ENCODE measurements at places on chromosomes 7 and 10.

GRCh38 chr10:30118590-30118989, 59.2 kb upstream of the JCAD start:
- peaks cover 2% of the 10 kb centered on the region for H3K27me3 ChIP-seq
- no peak overlapping the region for H3K4me3 ChIP-seq
- no peaks in the 10 kb centered on the region for H3K36me3 ChIP-seq
- H3K27ac ChIP-seq, result no peak overlapping the region
- no peak for DNase-seq

- H3K36me3 ChIP-seq, result peaks cover 41% of the 10 kb centered on the region
- H3K4me1 ChIP-seq, result peaks cover 7% of the 10 kb centered on the region
- H3K27ac ChIP-seq, result no peak overlapping the region
- no peak overlapping the region for H3K4me3 ChIP-seq
- H3K27me3 ChIP-seq, result no peaks in the 10 kb centered on the region
- DNase-seq, result no peak
Measured at GRCh38 chr10:119112056-119112455, 8.1 kb downstream of the DENND10 start.

DNA sequence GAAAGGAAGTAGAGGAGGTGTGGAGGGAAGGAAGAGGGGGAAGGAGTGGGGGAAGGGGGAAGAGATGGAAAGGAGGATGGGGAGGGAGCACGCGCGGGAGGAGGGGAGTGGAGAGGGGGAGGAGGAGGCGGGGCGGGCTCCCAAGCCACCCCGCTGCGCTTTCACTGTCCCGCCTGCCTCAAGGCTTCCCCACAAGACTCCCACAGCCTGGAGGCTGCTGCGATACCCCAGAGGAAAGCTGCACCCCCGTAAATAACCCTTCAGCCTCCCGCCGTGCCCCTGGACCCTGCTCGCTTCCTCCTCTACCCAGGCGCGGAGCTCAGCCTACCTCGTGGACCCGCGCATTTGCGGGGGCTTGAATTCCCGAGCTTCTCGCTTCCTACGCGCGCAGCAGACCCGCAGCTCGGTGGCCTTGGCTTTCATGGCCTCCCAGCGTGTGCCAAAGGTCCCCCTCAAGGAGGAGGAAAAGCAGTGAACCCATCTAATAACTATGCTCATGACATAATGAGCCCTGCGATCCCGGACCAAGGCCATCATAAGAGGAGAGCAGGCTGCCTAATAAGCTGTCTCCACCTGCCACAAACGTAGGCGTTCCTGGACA, at the start of gene C10orf67:
Gene C10orf67, minus strand, starts transcription at position 557 of the 601 bp plus-strand sequence. Its CDS starts 23 bp downstream, at position 534.
- peaks cover 35% of the 10 kb centered on the region for H3K4me1 ChIP-seq
- DNase-seq, result peak; percentile 76
- H3K27ac ChIP-seq, result peak within 1 kb of the TSS; percentile 87
- no peaks in the 10 kb centered on the region for H3K27me3 ChIP-seq

DNA sequence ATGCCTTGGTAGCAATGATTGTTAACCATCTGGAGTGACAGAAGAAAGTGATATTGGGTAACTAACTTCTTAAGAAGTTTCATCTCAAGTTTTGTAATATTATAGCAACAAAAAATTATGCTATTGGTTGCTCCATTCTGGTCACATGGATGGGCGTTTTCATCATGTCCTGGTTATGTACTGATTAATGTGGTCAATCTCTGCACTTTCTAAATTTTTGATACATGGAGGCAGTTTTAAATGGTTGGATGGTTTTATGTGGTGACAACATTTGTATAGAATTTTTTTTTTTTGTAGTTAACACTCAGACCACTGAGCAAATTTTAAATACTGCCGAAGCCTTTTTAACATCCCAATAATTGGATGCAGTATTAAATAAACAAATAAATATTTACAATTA, 55.2 kb upstream of the CCAR1 start:
- no peaks in the 10 kb centered on the region for H3K4me1 ChIP-seq
- H3K4me3 ChIP-seq, result no peak overlapping the region
- H3K27me3 ChIP-seq, result no peaks in the 10 kb centered on the region
- peaks cover 2% of the 10 kb centered on the region for H3K36me3 ChIP-seq
- no peak for DNase-seq

- no peaks in the 10 kb centered on the region for H3K36me3 ChIP-seq
- H3K4me3 ChIP-seq, result no peak overlapping the region
- no peak for DNase-seq
- H3K27me3 ChIP-seq, result peaks cover 21% of the 10 kb centered on the region
- no peak overlapping the region for H3K27ac ChIP-seq
- peaks cover 8% of the 10 kb centered on the region for H3K4me1 ChIP-seq
Measured at GRCh38 chr10:125060026-125060425, 100.3 kb downstream of the CTBP2 start.

- H3K4me3 ChIP-seq, result no peak overlapping the region
- no peaks in the 10 kb centered on the region for H3K4me1 ChIP-seq
- DNase-seq, result no peak
Measured at GRCh38 chr7:95843286-95843685, 70.9 kb downstream of the DYNC1I1 start.

DNA sequence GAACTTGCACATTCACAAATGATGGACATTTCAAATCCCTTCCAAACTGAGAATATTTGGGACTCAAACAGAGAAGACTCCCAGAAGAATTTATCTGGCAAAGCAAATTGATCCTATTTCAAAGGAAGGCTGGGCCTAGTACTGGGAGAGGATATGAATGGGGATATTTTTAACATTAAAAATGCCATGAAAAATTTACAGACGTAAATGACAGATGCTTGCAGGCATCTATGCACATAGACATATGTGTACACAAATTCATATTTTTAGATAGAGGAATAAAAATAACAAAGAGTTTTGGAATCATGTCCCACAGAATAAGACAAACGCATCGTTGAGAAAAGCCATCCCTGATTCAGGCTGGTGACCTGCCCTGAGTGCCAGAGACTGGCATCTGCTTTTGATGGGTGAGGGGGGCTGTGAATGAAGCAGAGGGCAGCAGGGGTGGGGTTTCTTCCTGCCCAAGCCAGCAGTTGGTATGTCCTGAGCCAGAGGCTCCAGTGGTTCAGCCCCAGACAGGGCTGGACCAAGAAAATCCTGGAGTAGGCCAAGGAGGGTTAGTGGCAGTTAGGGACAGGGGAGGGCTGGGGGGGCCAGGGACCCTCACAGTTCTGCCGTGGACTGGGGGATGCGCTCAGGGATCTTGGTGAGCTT, 138.5 kb downstream of the SLIT1 start:
- peaks cover 4% of the 10 kb centered on the region for H3K4me1 ChIP-seq
- H3K36me3 ChIP-seq, result no peaks in the 10 kb centered on the region
- H3K27ac ChIP-seq, result no peak overlapping the region
- H3K4me3 ChIP-seq, result no peak overlapping the region

- peaks cover 14% of the 10 kb centered on the region for H3K27me3 ChIP-seq
- H3K4me3 ChIP-seq, result no peak overlapping the region
- H3K4me1 ChIP-seq, result peaks cover 9% of the 10 kb centered on the region
- no peaks in the 10 kb centered on the region for H3K36me3 ChIP-seq
Measured at GRCh38 chr10:62915158-62915557, 99.0 kb upstream of the EGR2 start.

DNA sequence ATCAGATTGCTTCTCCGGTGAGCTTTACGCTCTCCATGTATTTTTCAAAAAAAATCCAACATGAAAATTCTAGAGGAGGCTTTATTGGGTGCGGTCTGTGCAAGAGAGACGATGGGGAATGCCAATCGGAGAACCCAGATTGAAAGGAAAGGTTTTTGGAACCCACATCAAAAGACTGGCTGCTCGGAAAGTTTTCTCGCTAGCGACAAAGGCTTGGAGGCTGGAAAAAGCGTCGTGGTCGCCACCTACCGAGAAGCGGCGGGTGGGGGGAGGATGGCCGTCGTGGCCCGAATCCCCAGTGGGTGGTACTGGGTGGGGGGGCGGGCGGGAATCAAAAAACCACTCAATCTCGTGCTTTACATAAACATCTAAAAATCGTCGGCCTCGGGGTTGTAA, 1.1 kb upstream of the GTF2I start:
- H3K27ac ChIP-seq, result peak overlapping the region; percentile 95
- peaks cover 14% of the 10 kb centered on the region for H3K36me3 ChIP-seq
- H3K27me3 ChIP-seq, result peaks cover 2% of the 10 kb centered on the region
- peak; percentile 88 for DNase-seq
- H3K4me3 ChIP-seq, result peak overlapping the region; percentile 91
- peaks cover 46% of the 10 kb centered on the region for H3K4me1 ChIP-seq

DNA sequence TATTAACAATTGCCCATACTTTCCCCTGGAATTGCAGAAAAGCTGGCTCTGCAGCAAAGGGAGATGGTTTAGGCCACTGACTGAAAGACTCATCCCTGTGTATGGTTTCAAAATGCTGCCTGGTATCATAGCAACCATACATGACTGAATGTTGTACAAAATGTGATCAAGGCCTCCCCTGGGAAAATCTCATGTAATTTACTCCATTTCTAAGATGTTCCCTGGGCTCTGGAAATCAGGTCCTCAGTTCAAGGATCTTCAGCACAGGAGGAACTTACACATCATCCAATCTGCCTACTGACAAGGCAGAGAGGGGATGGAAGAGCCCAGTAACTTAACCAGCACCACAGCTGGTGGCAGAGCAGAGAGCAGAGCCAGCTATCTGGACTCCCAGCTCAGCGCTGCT, 111.8 kb downstream of the JAZF1 start:
- H3K27me3 ChIP-seq, result peaks cover 14% of the 10 kb centered on the region
- no peak overlapping the region for H3K27ac ChIP-seq
- no peaks in the 10 kb centered on the region for H3K36me3 ChIP-seq
- H3K4me3 ChIP-seq, result no peak overlapping the region
- no peak for DNase-seq

DNA sequence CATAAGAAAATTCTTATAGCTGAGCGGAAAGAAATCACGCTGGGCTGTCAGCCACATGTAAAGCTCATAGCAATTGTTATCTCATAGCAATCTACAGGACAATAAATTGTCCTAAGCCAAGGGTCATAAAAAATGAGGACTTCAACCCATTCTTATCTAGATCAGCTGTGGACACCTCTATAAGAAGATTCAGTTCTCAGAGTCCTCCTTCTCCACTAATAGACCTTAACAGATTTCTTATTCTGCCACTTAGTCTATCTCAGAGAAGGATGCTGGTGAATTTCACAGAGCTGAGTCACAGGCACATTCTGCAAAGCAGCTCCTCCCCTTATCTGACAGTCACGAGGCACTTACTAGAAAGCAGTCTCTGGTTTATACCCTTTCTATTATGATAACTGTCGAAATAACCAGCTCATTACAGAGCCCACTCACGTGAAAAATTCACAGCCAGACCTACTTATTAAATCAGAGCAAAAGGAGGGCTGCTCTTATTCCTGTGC, 185.3 kb upstream of the PCLO start:
- no peak overlapping the region for H3K4me3 ChIP-seq
- no peaks in the 10 kb centered on the region for H3K4me1 ChIP-seq
- no peak for DNase-seq

- no peaks in the 10 kb centered on the region for H3K27me3 ChIP-seq
- H3K36me3 ChIP-seq, result peaks cover 11% of the 10 kb centered on the region
- H3K4me1 ChIP-seq, result peaks cover 44% of the 10 kb centered on the region
- peak overlapping the region; percentile 33 for H3K4me3 ChIP-seq
- peak overlapping the region; percentile 12 for H3K27ac ChIP-seq
Measured at GRCh38 chr7:105210721-105211205, 178.0 kb downstream of the SRPK2 start.

DNA sequence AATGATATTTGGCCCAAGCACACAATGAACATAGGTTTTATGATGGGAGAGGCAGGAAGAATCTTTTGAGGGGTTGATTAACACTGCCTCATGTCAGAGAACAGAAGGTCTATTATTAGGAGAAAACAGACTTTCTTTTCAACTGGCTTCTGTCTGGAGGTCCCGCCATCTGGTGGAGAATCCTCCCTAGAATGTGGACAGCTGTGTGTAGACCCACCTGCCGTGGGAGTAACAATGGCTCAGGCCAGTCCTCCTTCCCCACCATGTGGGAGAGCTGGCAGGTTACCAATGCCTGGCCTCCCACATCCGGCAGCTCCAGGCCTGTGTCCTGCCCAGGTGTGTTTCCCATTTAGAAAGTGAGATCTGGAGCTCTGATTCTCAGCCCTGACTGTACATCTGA, 70.4 kb upstream of the AOAH start:
- H3K4me1 ChIP-seq, result peaks cover 26% of the 10 kb centered on the region
- no peak overlapping the region for H3K4me3 ChIP-seq
- DNase-seq, result peak; percentile 49
- H3K36me3 ChIP-seq, result no peaks in the 10 kb centered on the region
- H3K27ac ChIP-seq, result no peak overlapping the region

- DNase-seq, result no peak
- H3K27me3 ChIP-seq, result no peaks in the 10 kb centered on the region
Measured at GRCh38 chr7:6023974-6024435, 7.2 kb upstream of the ANKRD61 start.

GRCh38 chr10:5555881-5556280, 31.1 kb downstream of the CALML3 start:
- peaks cover 26% of the 10 kb centered on the region for H3K4me1 ChIP-seq
- no peaks in the 10 kb centered on the region for H3K36me3 ChIP-seq

DNA sequence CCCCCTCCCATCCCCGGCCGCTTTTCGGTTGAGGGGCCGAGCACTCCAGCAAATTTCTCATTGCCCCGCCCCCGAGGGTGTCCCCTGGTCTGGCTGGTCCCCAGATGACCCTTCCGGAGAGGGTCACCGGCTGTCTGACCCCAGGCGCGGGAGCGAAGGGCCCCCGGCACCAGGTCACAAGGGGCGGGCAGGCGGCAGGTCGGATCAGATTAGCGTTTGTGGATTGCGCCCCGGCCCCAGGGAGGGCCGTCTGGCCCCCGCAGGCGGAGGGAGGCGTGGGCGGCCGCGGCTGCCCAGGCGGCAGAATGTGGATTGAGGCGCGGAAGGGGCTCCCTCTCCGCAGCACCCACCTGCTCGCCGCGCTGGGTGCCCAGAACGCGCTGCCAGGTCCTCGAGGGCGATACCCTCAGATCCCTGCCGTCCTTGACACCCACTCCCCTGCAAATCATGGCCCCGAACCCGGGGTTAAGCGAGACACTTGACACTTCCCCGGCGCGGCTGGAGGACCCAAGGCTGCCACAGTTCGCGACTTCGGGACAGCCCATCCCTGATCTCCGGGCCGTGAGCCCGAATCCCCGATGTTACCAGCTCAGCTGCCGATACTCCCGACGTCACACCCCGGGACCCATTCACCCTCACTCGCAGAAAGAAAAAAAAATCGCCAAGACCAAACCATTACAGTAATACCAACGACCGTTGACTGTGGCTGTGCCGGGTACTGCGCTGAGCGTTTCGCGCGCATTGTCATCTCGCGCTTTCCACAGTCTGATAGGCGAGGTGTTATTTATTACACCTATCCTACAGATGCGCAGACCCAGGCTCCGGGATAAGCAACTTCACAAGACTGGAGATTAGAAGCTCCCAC, 953 bp downstream of the NODAL start:
- no peak overlapping the region for H3K27ac ChIP-seq
- peaks cover 6% of the 10 kb centered on the region for H3K4me1 ChIP-seq
- DNase-seq, result peak; percentile 69
- peak overlapping the region; percentile 78 for H3K4me3 ChIP-seq
- H3K36me3 ChIP-seq, result no peaks in the 10 kb centered on the region
